ENCODE measurements at places on chromosomes 6 and 20.

- no peak for DNase-seq
These were observed 35.7 kb downstream of the CDH4 start for GRCh38 chr20:61287583-61288275.

DNA sequence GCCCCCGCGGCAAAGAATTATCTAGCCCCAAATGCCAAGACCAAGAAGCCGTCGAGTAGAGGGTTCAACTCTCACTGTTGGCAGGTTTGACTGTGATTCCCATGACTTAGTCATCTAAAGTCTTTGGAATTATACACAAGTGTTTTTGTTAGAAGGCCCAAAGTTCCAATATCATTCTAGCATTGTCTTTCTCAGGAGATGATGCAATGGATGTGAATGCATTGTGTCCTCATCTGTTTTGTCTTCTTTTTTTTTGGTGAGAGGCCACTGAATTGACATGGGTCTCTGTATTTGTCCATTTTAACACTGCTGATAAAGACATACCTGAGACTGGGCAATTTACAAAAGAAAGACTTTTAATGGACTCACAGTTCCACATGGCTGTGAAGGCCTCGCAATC, 290.5 kb upstream of the ZFP64 start:
- DNase-seq = no peak

- DNase-seq = no peak
These were observed 177.4 kb downstream of the MTFR2 start for GRCh38 chr6:136072691-136073090.

DNA sequence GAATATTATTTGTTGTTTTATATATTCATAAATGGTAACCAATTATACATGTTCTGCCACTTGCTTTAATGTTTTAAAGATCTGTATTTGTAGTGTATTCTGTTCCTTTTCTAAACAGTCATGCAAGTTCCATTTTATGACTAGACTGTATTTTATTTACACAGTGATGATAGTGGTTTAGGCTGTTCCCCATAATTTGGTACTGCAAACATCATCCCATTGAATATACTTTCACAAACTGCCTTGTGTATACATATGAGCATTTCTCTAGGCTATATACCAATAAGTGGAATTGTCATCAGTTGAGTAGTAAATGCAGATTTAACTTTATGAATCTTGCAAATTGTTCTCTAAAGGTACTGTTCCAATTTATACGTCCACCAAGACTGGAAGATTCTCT, 738.0 kb downstream of the EPHA7 start:
- DNase-seq = no peak

DNA sequence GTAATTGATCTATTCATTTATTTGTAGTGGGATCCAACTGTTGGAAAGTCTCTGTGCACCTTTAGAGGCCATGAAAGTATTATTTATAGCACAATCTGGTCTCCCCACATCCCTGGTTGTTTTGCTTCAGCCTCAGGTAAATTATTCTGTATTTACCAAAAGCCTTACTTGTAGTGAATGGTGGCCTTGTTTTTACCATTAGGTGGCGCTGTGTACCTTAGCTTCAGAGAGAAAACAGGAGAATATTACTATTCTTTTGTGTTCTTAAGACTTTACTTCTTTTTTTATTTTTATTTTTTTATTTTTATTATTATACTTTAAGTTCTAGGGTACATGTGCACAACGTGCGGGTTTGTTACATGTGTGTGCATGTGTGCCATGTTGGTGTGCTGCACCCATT, 23.7 kb downstream of the PEX7 start:
- DNase-seq = peak; percentile 46

GRCh38 chr6:157126183-157127098, 196.9 kb downstream of the TMEM242 start:
- no peak for DNase-seq

GRCh38 chr6:143126574-143126941, 65.9 kb downstream of the AIG1 start:
- DNase-seq = no peak

DNA sequence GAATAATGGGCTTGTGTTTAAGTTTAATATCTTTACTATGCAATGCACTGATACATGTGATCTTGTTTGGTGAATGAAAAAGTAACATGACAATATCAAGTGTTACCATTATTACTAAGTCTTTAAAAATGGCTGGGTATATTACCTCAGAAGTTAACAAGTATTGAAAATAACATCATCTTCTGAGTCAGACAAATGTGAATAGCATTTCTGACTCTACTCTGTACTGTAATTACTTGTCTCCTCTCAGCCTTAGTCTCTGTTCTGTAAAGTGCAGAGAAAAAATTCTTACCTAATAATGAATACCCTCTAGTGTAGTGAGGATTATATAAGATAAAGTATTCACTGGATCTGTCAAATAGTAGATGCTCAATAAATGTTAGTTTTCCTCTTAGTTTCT, 47.0 kb upstream of the GCLC start:
- no peak for DNase-seq

DNA sequence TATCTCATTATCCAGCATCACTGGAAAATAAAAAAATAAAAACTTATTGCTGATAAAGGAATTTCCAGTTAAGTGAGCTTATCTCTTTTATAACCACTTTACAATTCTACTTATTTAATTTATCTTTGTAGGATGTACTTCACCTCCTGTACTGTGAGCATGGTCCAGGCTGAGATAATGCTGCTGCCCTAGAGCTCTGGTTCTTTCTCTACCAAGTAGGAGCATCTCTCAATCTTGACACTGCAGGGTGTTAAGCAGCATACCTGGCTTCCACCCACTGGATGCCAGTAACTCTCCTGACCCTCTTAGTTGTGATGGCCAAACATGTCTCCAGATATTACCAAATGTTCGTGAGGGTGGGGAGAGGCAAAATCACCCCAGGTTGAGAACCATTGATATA, 454.5 kb downstream of the ADGRB3 start:
- DNase-seq = no peak

- DNase-seq = no peak
These were observed 42.1 kb upstream of the LOC128125822 start for GRCh38 chr6:63530182-63530581.

DNA sequence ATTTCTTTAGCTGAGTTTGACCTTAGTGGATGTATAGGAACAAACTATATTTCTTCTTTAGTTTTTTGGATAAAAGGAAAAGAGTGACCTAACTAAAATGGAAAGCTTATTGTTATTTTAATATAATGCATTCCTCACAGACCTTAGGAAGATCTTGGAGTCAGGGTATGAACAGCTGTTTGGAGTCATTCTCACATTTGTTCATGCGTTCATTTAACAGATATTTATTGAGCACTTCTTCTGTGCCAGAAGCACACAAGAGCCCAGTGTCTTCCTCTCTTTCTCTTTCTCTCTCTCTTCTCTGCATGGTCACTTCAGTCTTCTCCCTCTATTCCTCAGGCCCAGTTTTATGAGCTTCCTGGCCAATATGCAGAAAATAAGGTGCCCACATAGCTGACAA, 744.0 kb upstream of the MAP3K7 start:
- no peak for DNase-seq

DNA sequence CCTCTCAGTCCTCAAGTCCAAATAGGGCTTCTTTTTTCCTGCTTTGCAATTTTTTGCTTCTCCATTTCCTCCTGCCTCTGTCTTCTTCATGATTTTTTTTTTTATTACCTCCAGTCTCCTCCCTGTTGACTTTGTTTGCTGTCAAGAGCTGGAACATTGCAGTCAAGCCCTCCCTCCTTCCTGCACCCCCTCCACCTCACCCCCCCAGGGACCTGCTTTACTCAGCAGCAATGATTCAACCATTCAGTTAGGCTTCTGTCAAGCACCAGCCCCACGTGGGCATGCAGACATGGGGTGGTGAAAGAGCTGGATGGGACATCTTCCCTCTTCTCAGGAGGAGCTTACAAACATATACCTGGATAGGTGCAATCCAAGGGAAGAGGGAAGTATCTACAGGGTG, 142.4 kb downstream of the LRFN2 start:
- DNase-seq = no peak

GRCh38 chr6:131036601-131037000, 26.4 kb downstream of the EPB41L2 start:
- DNase-seq = no peak

GRCh38 chr20:56506103-56506502, 18.4 kb upstream of the FAM209A start:
- no peak for DNase-seq

DNA sequence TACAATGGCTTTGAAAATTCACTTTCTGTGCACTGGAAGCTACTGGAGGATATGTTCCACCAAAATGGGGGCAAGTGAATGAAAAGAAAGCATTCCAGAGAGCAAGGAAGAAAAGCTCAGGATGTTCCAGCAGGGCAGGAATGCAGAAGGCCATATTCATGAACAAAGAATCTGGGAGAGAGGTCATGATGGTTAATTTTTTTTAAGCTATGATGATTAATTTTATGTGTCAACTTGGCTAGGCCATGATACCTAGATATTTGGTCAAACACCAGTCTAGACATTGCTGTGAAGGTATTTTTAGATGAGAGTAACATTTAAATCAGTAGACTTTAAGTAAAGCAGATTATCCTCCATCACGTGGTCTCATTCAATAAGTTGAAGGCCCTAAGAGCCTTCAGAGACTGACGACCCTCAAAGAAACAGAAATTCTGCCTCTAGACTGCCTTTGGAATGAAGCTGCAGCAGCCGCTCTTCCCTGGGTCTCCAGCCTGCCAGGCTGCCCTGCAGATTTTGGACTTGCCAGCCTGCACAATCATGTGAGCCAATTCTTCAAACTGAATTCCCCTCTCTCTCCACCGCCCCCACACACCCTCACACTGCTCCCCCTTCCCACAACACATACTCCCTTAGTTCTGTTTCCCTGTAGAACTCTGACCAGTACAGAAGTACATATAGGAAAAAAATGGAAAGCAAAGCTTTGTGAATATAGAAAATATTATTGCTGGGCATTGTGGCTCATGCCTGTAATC, 20.1 kb upstream of the GCM1 start:
- no peak for DNase-seq

DNA sequence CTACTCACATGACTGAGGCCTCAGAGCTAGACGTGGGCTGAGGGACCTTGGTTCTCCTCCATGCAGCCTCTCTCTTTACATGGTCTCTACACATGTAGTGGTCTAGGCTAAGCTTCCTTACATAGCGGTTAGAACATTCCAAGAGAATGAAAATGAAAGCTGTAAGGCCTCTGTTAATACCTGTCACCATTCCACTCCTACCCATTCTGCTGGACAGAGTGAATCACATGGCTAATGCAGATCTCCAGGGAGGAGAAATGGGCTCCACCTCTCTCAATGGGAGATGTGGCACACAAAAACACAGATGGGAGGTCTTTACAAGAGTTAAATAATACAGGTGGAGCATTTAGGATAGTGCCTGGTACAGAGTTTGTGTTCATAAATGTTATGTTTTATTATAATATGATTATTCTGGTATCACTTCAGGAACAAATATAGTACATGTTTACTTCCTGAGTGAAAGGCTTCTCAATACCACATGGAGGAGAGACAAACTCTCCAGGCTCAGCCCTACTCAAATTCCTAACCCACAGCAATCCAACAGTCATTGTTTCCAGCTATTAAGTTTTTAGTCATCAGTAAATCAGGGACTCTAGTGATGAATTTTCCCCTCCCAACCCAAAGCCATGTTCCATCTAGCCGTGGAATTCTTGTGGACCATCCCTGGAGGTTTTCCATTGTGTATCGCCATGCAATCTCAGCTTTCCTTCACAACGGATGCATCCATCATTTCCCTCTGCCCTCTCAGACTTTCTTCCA, 57.9 kb downstream of the ISM1 start:
- no peak for DNase-seq

GRCh38 chr20:37231947-37232630, 29.5 kb downstream of the GHRH start:
- no peak for DNase-seq

DNA sequence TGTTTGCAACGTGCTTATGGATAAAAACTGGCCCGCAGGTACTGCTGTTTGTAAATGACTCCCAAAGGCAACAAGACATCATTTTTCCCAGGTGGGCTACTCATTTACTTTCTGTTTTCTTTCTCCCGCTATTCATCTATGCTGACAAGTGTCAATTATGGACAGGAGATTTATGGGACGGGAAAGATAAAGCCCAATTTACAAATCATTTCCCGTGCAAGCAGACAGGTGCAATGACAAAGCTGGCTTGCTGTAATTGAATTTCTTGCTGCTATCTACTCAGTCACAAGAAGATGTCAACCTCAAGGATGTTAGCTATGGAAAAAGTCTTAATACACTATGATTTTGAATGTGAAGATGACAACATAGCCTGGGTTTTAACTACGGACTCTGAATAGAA, 125.5 kb downstream of the EPHA7 start:
- no peak for DNase-seq

DNA sequence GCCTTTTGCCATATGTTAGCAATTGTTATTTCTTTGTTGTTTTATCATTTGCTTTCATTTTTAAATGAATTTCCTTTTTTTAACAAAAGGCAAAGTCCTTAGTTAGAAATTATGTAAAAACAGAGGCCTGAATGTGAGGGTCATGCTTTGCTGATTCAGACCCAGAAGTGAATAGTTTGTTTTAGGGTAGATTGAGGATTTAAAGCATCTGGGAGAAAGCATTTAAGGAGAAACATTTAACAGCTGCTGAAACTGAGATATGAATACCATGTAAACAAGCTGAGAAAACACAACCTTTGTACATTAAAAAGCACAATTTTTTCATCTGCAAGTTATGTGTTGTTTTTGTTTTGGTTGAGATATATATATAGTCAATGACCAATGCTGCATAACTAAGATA, 8.0 kb downstream of the HTR1B start:
- no peak for DNase-seq

- no peak for DNase-seq
These were observed 46.0 kb upstream of the BHLHE23 start for GRCh38 chr20:63052571-63053431.

- DNase-seq = no peak
These were observed 272.0 kb downstream of the PACRG start for GRCh38 chr6:162999575-163000285.

DNA sequence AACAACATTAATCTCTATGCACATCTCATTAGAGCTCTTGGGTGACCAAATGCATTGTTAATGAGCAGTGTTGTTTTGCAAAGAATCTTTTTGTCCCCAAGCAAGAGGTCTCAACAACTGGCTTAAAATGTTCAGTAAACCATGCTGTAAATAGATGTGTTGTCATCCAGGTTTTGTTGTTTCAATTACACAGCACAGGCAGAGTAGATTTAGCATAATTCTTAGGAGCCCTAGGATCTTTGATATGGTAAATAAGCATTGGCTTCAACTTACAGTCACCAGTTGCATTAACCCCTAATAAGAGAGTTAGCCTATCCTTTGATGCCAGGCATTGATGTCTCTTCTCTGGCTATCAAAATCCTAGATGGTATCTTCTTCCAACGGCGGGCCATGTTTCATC, 23.3 kb downstream of the NUP153 start:
- no peak for DNase-seq

DNA sequence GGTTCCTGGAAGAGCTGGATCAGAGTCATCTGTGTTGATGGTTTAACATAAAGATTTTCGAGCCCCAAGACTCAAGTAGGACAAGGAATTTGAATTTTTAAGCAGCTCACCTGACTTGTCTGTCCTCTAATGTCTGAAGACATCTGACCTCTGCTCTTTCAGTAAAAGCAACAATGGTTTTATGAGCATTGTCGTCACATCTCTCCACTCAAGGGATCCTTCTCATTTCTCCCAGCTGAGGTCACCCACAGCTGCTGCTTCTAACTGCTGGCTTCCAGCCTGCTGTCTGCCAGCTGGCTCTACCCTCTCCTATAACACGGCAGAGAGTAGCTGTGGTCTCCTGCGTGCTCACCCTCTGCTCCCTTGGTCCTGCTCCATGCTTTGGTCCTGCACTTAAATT, 24.7 kb upstream of the HDAC2 start:
- peak; percentile 92 for DNase-seq
